ENCODE measurements at places on chromosomes 7 and 10. TPM values are rescaled to one million over a fixed set of nuclear protein-coding genes. Genes with fewer than 3 reads are reported as not detected.
A peak's percentile ranks its signal among the peaks of the same experiment; 100 is the strongest.

DNA sequence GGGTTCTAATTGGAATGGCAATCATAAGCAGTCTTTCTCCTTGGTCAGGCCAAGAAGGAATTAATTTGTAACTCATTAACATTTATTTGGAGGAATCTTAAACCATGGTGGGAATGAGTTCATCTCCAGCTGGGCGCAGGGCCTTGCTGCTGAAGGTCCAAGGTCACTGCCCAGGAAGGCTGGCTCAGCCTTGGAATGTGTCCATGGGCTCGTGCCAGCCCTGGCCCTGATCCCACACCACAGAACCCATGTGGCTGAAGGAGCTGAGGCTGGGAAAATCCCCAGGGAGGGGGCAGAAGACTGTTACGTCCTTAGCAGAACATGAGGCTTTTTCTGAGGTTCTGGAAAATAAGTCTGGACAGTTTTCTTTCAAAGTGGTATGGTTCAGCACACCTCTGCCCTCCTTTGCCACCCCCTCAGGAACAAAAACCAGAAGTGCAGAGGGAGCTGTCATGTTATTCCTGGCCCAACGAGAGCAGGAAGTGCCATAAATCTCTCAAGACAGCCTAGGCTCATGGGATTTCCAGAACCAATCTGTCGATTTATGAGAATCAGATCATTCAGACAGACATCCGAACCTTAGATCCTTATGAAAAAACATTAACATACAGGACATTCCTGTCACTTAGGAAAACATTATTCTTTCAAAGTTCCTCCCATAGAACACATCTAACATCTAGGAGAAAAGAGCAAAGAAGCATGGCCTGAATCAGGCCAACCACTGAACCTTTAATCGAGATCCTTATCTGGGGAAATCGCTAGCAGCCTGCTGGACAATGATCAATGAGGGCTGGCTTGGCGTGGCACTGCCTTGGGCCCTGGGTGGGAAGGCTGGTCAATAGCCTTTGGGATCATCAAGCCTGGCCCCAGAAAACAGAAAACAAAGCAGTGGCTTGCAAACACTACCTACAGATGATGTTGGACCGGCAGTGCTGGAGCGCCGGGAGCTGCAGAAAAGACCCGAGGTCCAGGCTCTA lies 134.3 kb downstream of the TAX1BP1 start:
- no peak for DNase-seq

- no peak for DNase-seq
Observed at GRCh38 chr7:151744656-151745638, 132.0 kb downstream of the PRKAG2 start.

DNA sequence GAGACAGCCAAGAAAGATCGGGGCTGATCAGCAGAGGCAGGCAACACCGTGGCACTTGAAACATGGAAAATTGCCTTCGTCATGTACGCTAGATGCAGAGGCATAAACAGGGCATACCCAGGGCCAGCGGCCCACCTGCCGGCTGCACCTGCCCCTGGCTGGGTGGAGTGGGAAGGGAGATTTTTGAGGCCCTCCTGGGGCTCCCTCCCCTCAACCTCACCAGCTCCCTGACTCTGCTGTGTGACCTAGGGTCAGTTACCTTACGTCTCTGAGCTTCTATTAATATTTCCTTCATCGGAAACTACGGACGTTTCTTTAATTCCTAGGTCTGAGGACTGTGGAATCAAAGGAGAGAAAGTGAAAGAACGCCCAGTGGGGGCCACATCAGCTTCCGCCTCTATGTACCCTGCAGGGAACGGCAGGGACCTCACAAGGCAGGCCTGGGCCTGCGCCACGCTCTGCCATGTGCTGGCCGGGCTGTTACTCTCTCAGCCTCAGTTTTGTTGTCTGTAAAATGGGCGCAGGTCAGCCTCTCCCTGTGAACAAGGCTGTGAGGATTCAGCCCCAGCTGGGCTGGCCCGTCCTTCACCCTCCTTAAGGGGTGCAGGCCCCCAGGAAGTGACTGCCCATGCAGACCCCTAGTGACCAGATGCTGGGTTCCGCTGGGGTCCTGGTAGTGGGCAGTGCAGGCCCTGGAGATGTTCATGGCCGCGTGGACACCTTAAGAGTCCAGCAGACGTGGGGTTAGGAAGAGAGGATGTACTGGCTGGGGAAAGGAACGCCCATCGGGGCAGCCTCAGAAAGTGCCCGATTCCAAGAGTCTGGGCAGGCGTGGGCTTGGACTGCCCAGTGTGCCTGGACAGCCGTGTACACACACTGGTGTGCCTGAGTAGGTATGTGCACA lies 22.7 kb downstream of the ELFN1 start:
- DNase-seq, result no peak

- no peak for DNase-seq
Observed at GRCh38 chr10:22646388-22646853, 68.0 kb downstream of the PIP4K2A start.

DNA sequence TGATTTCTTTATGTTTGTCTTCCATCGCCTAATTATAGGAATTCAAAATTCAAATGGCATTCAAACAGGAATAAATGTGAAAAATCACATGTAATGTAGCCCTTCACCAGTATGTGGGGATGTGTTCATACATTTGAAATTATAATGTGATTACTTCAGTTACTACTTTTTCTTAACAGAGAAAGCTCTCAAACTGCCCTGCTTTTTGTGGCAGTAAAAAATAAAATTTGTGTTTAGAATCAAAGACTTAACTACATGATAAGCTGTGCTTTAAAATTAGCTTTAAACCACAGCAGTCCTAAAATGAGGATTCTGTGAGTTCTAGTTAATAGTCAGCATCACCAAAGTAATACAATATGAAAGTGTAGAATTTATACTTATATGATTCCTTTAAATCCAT lies 7.8 kb upstream of the HERC4 start:
- no peak for DNase-seq

The TMEM248 gene
- 44.3 TPM for total RNA-seq

GRCh38 chr7:156626220-156626895 lies 14.2 kb upstream of the RNF32 start:
- no peak for DNase-seq

DNA sequence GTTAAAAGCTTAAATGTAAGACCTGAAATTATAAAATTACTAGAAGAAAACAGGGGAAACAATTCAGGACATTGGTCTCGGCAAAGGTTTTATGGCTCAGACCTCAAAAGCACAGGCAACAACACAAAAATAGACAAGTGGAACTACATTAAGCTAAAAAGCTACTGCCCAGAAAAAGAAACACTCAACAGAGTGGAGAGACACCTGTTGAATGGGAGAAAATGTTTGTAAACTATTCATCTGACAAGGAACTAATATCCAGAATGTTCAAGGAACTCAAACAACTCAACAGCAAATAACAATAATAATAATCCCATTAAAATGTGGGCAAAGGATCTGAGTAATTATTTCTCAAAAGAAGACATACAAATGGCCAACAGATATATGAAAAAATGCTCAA lies 170.4 kb downstream of the FRMD4A start:
- DNase-seq, result no peak

DNA sequence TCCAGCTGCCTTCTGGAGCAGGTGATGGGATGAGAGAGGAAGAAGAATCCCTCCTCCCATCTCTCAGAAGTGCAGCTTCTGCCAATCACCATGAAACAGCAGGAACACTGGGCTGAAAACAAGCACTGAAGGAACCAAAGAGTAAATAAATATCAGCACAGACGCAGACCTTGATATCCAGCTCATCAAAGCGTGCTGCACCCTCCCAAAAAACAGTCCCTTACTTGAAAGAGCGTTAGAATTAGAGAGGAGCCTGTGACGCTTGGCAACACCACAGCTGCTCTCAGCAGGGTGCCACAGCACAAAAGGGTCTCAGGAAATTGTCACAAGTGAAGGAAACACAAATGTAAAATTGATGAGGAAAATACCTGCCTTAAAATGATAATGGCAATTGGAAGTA lies 39.5 kb downstream of the KLF6 start:
- DNase-seq, result no peak

GRCh38 chr7:20193242-20193777 lies 23.9 kb downstream of the MACC1 start:
- DNase-seq, result no peak

The RASA4 gene
- 26.5 TPM for total RNA-seq

DNA sequence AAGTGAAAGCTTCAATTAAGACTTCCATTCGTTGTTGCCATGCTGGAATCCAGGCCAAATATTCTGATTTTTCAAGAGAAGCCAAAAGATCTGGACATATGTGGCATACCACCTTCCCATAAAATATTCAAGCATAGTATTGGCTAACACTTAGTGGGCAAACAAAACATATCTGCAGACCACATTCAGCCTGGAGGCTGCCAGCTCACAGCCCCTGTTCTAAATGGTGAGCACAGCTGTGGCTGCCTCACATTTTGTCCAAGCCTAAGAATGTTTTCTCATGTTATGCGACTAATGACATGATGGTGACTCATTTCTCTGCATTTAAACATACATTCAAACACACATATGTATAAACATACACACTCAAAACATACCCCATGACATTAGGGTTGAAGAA lies 10.6 kb upstream of the CALU start:
- DNase-seq, result peak; percentile 52

The ADAP1 gene
- 5.9 TPM for total RNA-seq

GRCh38 chr7:111527545-111527944 lies 34.7 kb downstream of the IMMP2L start:
- DNase-seq, result no peak

The UTF1 gene
- total RNA-seq, result not detected

DNA sequence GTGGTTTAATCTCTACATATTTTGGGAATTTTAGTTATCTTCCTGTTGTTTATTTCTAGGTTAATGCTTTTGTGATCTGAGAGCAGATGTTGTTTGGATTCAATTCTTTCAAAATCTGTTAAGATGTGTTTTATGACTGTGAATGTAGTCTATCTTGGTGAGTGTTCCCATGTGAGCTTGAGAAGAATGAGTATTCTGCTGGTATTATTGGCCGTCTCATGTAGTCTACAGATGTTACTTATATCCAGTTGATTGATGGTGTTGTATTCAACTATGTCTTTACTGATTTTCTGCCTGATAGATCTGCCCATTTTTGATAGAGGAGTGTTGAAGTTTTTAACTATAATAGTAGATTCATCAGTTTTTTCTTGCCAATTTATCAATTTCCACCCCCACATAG lies 141.4 kb upstream of the FOXP2 start:
- no peak for DNase-seq

The PTN gene
- total RNA-seq, result 20.8 TPM

DNA sequence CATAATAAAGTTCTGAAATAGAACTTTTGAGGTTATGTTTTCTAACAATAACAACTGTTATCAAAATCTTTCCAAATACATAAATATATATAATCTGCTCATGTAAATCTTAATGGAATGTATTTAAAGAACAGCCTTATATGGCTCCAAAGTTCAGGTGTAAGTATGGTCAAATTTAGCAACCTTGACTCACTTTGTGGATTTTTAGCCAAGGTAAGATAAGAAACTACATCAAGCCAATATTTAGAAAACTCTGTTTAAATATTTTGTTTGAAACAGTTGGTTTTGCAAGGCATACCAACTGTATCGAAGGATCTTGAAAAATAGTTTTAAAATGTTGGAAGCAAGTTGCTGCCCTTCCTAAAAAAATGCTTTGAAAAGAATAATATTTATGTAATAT lies 228.9 kb upstream of the SEMA3D start:
- DNase-seq, result no peak

DNA sequence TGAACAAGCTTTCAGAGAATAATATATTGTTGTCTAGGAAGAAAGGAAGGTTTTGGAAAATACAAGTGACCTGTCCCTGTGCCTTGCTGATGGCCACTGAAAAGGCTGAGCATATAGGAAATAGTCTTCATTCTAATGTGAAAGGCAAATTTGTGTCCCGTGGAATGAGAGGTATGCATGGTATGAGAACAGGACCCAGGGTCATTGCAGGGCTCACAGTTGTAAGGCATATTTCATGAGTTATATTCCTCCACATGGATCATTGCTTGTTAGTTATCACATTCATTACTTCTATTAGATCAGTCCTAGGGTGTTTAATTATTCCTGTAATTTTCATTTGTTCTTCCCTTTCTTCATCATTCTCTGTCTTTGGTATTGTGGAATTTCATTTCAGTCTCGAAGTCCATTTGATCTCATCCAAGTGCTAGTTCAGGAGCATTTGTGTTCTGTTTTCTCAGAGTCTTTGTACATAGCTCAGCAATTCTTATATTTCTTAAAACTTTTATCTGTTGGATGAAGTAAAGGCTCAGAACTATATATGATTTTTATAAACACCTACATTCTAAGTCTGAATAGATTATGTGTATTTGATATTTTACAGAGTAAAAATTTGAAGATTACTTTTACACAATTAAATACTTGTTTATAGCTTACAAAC lies 39.4 kb upstream of the ARHGAP21 start:
- DNase-seq, result no peak

GRCh38 chr7:18429547-18429946 lies 66.0 kb upstream of the HDAC9 start:
- DNase-seq, result no peak

- DNase-seq, result peak; percentile 82
Observed at GRCh38 chr7:2508327-2509215, 11.0 kb upstream of the LFNG start.

The CRPPA gene
- 4.1 TPM for total RNA-seq

DNA sequence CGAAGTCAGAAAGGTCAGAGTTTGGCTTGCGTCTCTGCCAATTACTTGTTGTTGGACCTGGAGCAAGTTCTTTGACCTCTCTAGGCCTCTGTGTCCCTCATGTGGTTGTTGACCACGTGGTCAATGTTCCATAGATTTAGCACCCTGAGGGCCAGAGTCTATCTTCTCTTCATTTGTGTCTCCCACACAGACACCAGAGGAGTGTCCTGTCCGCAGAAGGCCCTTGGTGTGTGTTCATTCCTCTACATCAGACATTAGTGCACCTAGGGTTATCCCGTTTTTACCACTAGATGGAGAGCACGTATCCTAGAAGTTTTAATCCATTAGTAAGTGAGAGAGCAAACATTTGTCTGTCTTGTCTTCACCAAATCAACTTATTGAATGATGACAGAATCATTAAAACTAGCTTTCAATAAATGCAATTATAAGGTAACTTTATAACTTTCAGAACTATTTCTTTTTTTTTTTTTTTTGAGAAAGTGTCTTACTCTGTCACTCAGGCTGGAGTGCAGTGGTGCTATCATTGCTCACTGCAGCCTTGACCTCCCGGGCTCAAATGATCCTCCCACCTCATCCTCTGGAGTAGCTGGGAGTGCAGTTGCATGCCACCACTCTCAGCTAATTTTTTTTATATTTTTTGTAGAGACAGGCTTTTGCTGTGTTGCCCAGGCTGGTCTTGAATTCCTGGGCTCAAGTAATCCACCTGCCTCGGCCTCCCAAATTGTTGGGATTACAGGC lies 122.5 kb upstream of the ANKRD1 start:
- DNase-seq, result no peak

The ST8SIA6 gene
- 0.79 TPM for total RNA-seq

DNA sequence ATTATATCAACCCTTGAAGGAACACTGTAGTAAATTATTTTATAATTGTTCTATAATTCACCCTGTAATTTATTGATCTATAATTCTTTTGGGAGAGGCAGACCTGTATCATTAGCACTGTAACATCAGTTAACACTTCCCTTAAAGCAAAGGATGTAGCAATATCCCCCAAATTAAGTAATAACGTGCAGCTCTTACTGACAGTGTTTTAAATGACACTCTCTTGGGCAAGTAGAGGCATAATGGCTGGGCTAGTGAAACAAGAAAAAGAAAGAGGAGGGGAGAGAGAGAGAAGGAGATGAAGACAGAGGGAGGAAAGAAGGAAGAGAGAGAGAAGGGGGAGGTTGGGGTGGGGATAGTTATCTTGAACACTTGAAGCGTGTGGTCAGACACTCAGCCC lies 161.0 kb upstream of the RNF32 start:
- DNase-seq, result no peak

The HYCC1 gene
- 50.2 TPM for total RNA-seq
